ENCODE measurements at places on chromosomes 7 and 10.

GRCh38 chr7:101913851-101914250, 96.4 kb downstream of the CUX1 start:
- DNase-seq = no peak

DNA sequence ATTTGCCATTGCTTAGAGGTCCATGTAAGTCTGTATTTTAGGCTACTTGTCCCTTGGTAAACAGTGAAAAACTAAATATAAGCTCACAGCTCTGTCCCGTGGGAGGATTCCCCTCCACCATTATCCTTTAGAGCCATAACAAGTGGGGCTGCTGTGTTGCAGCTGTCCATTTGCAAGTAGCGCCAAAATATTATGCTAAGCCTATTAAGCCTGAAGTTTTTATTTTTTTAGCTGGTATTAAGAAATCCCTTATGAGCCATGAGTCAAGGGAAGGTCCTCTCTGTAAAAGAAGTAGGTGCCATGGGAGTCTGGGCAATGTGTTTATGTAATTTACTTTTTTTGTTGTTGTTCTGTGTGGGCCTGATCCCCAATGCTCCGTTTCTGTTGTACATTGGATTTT, 183.9 kb downstream of the THSD7A start:
- DNase-seq = no peak

DNA sequence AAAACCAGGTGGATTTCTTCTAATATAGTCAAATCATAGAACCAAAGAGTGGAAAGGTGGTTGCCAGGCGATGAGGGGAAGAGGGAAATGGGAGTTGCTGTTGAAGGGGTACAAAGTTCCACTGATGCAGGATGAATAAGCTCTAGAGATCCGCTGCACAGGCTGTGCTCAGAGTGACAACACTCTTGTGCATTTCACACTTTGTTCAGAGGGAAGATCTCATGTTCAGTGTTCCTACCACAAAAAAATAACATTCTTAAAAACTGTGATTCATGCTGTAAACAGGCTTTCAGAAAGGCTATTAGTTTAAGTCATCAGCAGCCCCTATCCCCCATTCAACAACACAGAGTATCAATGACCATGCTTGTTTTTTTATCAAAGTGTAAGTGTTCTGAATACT, 213.8 kb downstream of the COBL start:
- no peak for DNase-seq

DNA sequence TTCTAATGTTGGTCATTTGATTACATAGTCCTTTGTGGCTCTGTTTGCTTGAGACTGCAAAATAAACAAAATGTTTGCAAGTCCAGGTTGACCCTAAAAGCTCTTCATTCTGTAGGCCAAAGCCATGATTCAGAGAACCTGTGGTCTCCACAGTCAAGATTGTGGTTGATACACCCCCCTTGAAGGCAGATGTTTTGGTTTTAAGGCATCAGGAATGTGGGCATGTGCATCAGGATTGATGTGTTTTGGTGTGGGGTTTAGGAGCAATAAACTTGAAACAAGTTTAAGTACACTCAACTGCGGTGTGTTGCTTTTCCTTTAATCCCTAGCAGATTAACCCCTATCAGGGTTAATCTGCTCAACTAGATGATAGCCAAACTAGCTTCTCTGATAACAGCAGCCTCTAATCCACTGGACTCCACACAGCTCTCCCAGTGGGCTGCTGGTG, 379.1 kb upstream of the GALNT17 start:
- peak; percentile 24 for DNase-seq

GRCh38 chr7:116528008-116528789, 3.4 kb downstream of the CAV1 start:
- peak; percentile 94 for DNase-seq

GRCh38 chr10:129531195-129531968, 64.3 kb downstream of the MGMT start:
- DNase-seq = peak; percentile 21

DNA sequence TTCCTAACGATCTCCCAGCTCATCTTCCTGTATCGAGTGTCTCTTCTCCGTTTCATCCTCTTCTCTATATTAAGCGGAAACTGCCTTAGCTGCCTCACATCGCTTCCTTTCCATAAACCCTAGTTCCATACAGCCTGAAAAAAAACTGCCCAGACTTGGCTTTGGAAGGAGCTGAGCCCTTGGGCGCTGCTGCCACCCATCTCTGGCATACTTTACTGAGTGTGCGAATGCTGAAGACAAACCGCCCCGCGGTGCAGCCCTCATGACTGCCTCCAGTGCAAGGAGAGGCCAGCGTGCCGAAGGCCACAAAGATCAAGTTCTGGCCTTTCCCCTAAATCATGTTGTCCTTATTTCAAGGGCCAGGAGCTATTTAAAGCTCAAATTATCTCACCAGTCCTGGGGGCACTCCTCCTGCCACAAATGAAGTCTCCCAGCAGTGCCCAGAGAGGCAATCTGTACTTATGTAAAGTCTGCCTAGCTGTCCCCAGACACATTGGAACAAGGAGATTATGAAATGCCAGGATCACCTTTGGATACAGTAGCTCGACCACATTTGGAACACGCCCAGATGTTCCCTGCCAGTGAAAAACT, 25.2 kb downstream of the YWHAG start:
- no peak for DNase-seq

- DNase-seq = no peak
These were observed 55.3 kb downstream of the PAXIP1 start for GRCh38 chr7:154947604-154948003.

DNA sequence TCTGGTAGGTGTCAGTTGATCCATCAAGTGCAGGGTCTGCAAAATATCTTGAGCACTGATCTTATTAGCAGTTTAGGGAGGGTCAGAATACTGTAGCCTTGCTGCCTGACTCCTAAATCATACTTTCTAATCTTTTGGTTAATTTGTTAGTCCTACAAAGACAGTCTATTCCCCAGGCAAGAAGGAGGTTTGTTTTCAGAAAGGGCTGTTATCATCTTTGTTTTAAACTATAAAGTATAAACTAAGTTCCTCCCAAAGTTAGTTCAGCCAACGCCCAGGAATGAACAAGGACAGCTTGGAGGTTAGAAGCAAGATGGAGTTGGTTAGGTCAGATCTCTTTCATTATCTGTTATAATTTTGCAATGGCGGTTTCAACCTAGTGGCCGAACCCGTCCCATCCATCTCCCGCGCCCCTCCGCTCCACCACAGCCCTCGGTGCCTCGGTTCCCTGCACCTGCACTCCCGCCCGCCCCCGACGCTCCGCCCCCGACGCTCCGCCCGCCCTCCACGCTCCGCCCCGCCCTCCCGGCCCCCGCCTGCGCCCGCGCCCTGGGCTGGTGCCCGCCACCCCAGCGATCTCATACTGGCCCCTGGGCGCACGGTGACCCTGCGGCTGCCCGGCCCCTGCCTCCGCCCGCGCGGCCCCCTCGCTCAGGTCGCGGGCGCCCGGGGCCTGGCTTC, at the start of gene ADCK2:
Gene ADCK2, plus strand, starts transcription at position 564 of the 681 bp plus-strand sequence. CDS start 386 bp downstream, outside the sequence.
- no peak for DNase-seq

DNA sequence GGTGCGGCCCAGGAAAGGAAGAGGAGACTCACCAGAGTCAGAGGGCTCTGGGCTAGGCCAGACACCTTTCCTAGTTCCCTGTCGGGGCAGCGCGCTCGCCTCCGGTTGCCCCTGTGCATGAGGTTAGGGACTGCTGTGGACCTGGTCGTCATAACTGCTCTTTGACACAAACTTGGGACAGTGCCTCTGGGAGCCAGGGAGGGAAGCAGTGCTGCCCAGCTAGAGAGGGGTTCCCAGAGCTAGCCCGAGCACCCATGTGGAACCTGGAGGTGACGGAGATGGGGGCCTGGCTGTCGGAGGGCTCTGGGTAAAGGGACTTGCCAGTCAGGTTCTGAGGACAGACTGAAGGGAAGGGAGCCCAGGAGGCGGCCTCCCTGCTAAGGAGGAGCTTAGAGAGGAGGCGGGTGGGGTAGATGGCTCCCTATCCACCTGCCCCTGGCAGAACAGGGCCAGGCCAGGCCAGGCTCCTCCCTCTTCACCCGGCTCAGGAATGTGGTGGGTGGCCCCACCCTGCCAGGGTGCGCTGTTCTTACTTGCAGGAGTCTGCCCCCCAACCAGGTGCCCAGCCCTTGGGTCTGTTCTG, 29.7 kb downstream of the AGAP3 start:
- no peak for DNase-seq

GRCh38 chr7:93968911-93969620, 35.1 kb downstream of the BET1 start:
- no peak for DNase-seq

GRCh38 chr10:61835946-61836887, 65.3 kb upstream of the ARID5B start:
- peak; percentile 30 for DNase-seq

DNA sequence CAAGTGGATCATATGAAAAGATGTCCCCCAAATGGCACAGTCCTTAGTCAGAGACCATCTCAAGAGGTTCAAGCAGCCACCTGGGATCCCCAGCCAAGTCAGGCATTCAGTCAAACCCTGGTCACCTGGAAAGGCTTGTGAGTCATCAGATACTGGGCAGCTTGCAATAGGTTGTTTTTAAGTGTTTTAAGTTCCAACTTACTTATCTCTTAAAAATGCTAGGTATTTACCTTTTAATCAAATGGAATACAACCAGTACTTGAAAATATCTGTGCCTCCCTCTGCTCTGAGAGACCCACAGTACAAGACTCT, 262.2 kb downstream of the WDR11 start:
- DNase-seq = no peak

- no peak for DNase-seq
These were observed 110.3 kb downstream of the LRRC4 start for GRCh38 chr7:127920787-127921438.

DNA sequence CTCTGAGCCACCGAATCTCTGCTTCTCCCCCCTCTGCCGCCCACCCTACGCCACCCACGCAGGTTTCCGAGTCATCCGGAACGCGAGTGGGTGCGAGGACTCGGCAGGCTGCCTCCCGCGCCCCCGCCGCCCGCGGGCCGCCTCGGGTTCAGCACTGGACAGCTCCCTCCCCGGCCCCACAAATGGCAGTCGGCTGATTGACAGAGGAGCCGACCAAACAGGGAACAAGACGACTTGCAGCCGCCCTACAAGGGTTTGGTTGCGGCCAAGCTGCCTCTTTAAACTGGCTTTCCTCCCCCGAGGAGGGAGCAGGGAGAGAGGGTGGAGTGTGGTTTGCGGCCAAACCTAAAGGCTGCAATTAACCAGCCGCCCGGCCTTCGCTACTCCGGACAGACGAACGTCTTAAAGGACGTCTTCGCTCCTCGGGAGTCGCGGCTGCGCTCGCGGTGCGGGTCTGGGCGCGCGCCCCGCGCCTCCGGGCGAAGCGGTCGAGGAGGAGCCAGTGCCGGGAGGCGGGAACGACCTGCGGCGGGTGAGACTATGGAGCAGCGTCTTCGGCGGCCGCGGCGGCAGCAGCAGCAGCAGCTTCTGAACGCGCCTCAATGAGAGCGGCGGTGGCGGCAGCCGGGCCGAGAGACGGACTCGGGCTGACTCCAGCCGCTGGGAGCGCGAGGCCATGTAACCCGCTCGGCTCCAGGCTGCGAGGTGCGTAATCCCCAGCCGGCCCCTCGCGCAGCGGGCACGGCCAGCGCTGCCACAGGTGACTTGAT, at the start of gene GPR158:
Gene GPR158, plus strand, starts transcription at position 541 of the 770 bp plus-strand sequence. CDS start 420 bp downstream, outside the sequence.
- DNase-seq = peak; percentile 22

GRCh38 chr7:779480-779879, 52.4 kb upstream of the PRKAR1B start:
- DNase-seq = no peak

DNA sequence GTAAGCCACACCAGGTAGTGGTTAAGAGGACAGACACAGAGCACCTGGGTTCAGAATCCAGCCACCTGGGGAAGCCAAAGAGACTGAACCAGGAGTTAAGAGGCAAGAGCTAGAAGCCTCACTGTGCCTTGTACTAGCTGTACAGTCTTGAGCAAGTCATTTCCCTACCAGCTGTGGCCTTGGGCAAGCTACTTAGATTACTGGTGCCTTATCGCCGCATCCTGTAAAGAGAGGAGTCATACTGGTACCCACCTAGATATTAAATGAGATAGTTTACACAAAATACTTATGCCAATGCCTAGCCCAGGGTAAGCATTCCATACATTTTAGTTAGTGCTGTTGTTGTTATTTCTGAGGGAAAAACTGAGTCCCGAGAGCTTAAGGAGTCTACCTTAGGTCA, 47.7 kb downstream of the HABP2 start:
- DNase-seq = no peak

- no peak for DNase-seq
These were observed 298.2 kb downstream of the FRMD4A start for GRCh38 chr10:14032406-14032998.

DNA sequence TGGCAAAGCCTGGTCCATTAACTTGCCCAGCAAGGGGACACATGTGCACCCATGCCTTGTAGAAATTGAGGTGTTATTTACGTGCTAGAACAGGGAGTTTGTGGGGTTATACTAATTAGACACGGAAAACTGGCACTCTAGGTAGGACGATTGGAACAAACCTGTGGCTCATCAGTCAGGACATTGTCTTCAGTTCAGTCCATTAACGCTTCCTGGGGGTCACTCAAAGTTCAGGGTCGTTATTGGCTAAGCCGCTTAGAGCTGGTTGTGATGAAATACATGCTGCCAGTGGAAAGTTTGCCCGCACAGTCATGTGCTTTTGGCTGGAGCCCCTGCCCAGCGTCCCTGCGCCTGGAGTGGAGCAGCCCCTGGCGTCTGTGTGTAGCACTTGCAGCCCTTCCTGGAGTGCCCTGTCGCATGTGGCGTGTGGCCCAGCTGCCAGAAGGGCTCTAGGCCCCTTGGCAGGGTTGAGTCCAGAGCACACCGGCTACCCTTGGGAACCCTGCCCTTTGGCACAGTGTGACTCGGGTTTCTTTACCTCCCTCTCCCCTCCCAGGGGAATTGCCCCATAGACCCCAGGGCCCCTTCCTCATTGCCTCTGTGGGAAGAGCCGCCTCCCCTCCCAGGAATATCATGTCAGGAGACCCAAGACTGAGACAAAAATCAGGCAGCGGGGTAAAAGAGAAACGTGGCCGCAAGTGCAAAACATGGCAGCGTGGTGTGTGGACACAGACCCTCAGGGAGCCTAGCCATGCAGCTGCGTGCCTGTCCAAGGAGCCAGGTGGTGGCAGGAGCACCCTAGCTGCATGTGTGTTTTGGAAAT, 9.8 kb downstream of the ZNF775 start:
- DNase-seq = no peak

DNA sequence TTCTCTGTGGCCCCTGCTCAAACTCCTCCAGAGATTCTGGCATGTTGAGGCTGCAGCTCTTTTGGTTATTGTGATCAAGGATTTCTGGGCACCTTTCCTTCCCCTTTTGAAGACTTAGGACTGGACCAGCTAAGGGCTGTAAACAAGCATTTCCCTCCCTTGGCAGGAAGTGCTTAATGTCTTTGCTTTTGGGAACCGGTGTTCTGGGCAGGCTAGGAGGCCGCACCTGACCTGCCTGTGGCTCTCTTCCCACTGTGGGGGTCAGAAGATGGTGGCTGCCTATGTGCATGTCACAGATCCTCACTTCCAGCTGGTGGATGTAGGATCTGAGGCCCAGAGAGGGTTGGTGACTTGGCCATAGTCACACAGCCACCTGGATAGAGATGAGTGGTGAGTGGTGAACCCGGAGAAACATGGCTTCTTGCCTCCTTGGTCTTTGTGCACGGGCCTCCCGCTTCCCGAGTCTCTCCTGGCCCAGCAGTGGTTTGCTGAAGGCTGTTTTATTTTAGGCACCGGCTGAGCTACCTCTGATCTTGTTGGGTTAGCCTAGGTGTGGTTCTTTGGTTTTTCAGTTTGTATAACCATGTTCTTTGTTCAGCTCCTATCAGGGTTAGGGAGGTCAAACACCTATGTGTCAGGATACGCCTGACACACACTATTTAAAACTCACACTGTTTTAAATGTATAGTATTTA, 82.0 kb downstream of the GRK5 start:
- DNase-seq = no peak
